ENCODE measurements at places on chromosomes 6 and 20.

GRCh38 chr6:3451498-3451897 lies 5.4 kb downstream of the SLC22A23 start:
- DNase-seq, result no peak

- DNase-seq, result no peak
Measured at GRCh38 chr20:19978511-19979210, 38.5 kb upstream of the NAA20 start.

DNA sequence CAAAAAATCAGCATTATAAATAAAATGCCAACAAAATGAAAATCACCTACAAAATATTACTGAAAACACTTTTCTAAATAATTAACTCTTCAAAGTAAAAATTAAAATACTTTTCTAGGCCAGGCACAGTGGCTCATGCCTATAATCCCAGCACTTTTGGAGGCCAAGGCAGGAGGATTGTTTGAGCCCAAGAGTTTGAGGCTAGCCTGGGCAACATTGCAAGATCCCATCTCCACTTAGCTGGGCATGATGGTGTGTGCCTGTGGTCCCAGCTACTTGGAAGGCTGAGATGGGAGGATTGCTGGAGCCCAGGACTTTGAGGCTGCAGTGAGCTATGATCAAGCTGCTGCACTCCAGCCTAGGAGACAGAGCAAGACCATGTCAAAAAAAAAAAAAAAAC lies 6.4 kb downstream of the SERPINB9 start:
- DNase-seq, result no peak

DNA sequence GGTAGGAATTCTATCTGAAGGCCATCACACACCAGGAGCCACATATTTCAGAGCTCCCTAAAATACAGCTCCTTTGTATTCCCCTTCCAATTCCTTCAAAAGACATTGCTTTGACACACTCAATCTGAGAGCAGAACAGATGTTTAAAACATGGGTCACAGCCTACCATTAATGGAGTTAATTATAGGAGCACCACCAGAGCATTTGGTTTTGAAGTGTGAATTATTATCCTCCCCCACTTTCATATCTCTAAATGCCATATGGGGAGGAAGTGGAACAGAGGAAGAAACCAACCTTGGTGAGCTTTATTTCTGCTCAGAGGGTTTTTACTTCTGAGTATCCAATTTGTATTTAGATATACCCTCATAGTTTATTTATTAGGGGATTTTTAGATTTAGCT lies 50.7 kb upstream of the TNFRSF21 start:
- no peak for DNase-seq

DNA sequence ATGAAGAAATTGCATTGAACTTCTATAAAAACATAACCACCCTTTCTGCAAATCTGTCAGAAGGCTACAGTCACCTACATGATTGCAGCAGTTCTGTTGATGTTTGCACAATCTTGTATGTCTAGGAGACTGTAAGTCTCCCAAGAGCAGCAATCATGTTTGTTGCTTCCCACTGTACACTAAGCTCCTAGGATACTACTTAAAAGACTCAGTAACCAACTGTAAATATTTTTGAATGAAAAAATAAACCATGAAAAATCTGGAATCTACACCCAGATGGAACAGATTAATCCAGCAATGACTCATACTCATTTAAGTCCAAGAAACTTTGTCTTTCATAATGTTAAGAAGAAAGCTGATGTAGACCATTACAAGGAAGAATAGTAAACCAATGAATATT lies 168.5 kb upstream of the ATXN1 start:
- DNase-seq, result no peak

- DNase-seq, result no peak
Measured at GRCh38 chr6:14505401-14505800, 387.8 kb downstream of the CD83 start.

DNA sequence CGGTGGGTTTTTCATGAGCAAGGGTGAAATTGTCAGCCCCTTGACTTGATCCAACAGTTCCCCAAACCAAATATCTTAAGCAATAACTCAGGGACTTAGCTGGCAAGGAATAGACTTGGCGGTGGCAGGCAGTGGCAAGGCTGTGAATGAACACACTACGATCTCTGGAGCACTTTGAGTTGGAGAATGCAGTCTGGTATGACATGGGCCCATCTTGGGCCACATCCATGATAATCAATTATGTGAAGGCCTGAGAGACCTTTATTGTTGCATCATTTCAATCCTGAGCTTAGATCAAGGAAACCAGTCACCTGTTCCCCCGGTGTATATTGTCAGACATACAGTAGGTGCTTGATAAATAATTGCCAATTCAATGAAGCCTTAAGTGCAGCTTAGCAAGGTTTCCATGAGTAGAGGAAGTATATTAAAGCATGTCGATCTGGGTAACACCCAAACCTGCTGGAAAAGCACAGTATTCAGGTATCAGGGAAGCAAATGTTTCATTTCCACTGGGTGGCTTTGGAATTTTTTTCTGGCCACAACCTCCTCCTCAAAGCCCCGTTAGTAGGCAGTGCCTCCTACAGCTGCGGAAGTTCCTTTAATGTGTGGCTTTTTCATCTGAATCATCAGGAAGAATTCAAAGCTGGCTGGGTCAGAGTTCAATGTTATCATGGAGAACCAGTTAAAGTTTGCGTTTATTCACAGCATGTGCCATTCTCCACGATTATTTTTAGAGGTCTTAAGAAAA lies 10.2 kb downstream of the CASS4 start:
- DNase-seq, result no peak

GRCh38 chr6:123064038-123064437 lies 68.0 kb downstream of the CLVS2 start:
- no peak for DNase-seq

- DNase-seq, result no peak
Measured at GRCh38 chr6:138157986-138158638, 3.6 kb upstream of the ARFGEF3 start.

DNA sequence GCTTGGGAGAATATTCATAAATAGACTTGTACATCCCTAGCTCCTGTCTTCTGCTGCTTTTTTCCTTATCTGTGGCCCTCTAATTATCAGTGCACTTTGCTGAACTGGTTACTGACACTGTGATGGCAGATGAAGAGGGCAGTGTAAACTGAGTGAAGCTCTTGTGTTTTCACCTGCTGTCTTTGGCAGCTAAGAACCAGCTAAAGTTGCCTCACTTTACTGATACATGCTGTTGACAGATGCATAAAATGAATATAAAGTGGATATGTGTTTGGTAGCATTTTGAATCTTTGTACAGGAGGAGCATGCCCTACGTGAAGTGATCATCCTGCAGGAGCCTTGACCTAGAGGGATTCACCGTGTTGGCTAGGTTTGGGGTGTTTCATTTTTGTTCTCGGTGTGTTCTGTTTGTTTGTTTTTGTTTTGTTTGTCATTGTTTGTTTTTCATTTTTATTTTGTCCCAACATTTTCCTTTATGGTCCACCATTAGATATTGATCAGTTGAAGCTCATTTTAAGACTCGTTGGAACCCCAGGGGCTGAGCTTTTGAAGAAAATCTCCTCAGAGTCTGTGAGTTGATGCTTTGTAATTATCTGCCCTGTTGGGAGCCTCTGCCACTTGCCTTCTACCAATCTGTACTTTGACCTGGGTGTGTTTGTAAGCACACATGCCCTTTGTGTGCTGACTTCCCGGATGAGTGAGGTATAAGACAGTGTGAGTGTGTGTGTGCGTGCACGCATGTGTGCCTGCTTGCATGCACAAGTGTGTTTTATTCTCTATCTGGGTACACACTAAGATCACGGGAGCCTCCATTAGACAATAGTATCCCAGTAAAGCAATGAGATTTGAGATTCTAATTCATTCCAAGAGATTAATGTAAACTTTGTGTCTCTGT lies 34.6 kb upstream of the MAPK13 start:
- DNase-seq, result no peak

- DNase-seq, result no peak
Measured at GRCh38 chr6:31723980-31724691, 963 bp downstream of the MPIG6B start.

DNA sequence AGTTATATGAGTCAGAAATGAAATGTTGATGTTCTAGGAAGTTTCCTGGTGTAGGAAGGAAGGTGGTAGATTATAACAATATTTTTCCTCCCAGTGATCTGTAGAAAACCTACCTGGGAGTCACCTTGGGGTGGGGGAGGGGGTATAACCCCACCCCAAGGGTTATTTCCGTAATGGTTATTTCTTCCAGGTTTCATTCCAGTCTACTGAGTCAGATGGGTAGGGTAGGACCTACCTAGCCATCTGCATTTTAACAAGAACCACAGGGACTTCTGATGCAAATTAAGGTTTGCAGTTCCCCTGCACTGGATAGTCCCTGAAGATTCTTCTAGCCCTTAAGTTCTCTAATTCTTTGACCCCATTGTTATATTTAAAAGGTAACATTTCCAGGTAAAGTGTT lies 88.9 kb downstream of the ARMC2 start:
- no peak for DNase-seq
